Neural crest cell (in vitro differentiated cells): ENCODE measurements at places on chromosomes 16 and 17. TPM values are rescaled to one million over a fixed set of nuclear protein-coding genes. Genes with fewer than 3 reads are reported as not detected.
A peak's percentile ranks its signal among the peaks of the same experiment; 100 is the strongest.

WFDC1 gene
- 0.14 and 0.30 TPM in 2 replicates for total RNA-seq

AATK gene
- 6.0 and 6.7 TPM in 2 replicates for total RNA-seq

CRYM gene
- 1.2 and 2.2 TPM in 2 replicates for total RNA-seq

SP2 gene
- 22.4 and 23.2 TPM in 2 replicates for total RNA-seq

GJD3 gene
- total RNA-seq = 0.34 TPM in 1 of 2 replicates, not detected in the other

GDPD3 gene
- 6.7 and 7.7 TPM in 2 replicates for total RNA-seq

CHST6 gene
- 22.4 and 23.1 TPM in 2 replicates for total RNA-seq

- no peak for DNase-seq
Observed at GRCh38 chr17:32943647-32944191, 15.8 kb downstream of the TMEM98 start.

DNA sequence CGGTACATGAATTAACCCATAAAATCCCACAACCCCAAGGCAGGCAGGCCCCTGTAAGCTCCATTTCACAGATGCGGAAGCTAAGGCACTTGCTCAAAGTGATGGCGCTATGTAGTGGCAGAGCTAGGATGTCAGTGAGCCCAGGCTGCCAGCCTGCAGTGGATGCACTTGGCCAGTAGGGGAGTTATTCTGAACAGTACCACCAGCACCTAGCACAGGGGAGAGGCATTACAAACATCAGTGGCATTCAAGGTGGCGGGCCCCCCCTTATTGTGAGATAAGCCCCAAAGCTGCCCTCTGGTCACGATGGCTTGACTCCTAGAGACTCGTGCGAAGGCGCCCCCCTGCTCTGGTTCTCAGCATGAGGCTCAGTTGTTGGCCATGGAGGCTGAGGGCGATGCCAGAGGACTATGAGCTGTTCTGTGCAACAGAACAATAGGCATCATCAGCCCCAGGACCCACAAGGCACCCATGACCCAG is 33.8 kb downstream of the GTF3C1 start:
- peak; percentile 29 for DNase-seq

DNA sequence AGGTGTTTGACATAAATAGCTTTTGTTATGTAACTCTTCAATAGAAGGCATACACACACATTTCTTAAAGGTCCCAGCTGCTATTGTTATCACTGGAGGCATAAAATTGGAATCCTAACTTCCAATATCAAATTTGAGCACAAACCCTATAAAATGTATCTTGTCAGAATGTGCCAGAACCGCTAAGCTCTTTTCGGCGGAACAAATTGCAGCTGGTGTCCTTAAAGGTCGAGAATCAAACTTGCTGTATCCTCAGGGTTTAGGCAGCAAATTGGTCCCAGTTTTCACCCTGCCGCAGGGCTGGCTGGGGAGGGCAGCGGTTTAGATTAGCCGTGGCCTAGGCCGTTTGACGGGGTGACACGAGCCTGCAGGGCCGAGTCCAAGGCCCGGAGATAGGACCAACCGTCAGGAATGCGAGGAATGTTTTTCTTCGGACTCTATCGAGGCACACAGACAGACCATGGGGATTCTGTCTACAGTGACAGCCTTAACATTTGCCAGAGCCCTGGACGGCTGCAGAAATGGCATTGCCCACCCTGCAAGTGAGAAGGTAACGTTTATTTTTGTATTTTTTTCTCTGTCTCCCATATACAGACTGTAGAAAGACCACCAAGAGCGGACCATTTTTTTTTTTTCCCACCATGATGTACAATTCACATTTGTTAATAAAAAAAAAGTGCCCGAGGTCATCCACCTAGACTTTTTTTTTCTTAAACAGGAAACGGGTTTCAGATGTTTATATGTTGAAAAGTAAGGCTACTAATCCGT is 297.1 kb downstream of the IRF8 start:
- peak; percentile 12 for DNase-seq

DNA sequence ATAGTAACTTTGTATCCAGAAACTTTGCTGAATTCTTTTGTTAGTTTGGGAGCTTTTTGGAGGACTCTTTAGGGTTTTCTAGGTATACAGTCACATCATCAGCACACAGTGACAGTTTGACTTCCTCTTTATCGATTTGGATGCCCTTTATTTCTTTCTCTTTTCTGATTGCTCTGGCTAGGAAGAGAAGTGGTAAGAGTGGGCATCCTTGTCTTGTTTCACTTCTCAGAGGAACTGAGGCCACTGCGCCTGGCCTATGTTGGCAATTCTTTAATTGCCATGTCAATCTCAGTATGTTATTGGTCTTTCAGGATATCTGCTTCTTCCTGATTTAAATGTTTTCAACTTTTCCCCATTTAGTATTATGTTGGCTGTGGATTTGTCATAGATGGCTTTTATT is 24.6 kb downstream of the ATF7IP2 start:
- no peak for DNase-seq

DNA sequence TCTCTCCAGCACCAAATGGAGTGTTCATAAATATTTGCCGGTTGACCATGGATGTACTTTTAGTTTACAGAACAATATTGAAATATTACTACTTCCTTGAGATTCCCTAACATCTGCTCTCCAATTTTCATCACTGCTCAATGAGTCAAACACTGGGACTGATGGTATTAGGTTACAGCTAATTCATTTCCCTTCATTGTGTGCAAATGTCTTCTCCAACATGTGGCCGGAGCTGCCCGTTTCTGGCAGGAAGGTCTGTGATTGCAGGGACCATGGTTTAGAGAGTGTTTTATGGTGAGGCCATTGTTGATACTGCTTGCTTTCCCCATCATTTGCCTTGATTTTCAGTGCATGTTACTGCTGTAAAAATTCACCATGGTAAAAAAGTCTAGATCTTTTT is 209.3 kb downstream of the HS3ST3B1 start:
- no peak for DNase-seq

- DNase-seq = no peak
Observed at GRCh38 chr16:77882358-77882757, 94.0 kb downstream of the VAT1L start.

GRCh38 chr16:11582157-11582814 is 4.4 kb downstream of the LITAF start:
- no peak for DNase-seq

DNA sequence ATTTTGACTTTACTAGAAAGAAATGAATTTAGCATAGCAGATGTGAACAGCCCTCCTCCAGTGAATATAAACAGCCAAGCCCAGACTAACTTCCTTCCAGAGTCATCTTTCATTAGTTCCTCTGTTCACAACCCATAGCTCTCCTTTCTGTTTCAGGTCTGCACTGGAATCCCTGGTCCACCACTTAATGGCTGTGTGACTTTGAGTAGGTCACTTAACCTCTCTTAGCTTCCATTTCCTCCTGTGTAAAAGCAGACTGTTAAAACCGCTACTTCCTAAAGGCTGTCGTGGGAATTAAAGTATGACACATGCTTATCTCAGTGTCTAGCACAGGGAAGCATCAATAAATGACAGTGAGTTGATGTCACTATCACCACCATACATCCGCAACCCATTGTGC is 7.5 kb downstream of the SLC6A4 start:
- DNase-seq = no peak

GRCh38 chr16:68069511-68070248 is 15.5 kb upstream of the NFATC3 start:
- DNase-seq = no peak

DNA sequence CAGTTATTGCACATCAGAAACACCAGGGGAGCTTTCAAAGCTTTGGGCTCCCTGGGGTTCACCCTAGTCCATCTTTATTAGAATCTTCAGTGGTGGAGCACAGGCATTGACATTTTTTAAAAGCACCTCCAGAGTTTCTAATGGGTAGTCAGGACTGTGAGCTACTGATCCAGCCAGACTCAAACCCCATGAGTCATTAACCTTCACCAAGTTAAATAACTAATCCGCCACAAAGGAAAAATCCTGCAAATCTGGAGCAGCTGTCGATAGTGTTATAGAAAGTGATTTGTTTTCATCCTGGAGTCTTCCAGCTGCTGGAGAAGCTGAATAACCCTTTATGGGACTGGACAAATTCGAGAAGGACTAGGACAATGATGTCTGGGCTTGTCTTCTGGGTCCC is 93.2 kb upstream of the PIRT start:
- no peak for DNase-seq

GRCh38 chr16:56328276-56329022 is 96.9 kb downstream of the AMFR start:
- no peak for DNase-seq

DNA sequence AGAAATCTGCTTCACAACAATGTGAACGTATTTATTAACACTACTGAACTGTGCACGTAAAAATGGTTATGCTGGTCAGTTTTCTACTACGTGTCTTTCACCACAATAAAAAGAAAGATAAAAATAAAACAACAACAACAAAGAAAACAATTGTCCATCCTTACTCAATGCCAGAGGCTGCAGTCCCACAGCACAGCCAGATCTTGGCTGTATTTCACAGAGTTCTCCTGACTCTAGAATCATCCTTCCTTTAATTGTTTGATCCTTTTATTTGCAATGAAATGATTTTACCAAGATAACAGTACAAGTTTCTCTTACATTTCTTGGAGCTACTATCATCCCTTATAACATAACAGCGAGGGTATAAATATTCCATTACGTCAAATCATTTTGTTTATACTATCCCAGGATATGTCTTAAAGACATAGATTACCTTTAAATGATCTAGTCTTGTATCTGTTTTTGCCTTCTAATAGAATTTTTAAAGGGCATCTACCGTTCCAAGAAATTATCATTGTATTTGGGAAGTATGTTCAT is 103.3 kb downstream of the SLC39A11 start:
- no peak for DNase-seq

- no peak for DNase-seq
Observed at GRCh38 chr17:27299384-27300049, 5.6 kb downstream of the WSB1 start.

DNA sequence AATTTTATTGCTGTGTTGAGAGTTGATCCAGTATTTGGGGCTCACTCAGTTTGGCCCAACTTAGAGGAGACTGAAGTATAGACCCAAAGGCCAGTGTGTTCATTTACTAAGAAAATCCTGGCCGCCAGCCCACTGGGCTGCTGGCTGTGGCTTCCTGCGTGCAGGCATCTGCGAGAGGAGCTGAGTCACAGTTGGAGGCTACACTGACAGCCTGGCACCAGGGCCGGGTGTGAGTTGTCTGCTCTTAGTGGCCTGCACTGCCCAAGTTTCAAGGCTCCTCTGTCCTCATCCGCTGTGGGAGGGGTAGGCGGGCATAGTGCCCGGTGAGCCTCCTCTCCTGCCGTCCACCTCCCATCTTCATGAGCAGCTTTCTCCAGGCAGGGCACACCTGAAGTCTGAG is 54.2 kb downstream of the PLD6 start:
- DNase-seq = no peak

DNA sequence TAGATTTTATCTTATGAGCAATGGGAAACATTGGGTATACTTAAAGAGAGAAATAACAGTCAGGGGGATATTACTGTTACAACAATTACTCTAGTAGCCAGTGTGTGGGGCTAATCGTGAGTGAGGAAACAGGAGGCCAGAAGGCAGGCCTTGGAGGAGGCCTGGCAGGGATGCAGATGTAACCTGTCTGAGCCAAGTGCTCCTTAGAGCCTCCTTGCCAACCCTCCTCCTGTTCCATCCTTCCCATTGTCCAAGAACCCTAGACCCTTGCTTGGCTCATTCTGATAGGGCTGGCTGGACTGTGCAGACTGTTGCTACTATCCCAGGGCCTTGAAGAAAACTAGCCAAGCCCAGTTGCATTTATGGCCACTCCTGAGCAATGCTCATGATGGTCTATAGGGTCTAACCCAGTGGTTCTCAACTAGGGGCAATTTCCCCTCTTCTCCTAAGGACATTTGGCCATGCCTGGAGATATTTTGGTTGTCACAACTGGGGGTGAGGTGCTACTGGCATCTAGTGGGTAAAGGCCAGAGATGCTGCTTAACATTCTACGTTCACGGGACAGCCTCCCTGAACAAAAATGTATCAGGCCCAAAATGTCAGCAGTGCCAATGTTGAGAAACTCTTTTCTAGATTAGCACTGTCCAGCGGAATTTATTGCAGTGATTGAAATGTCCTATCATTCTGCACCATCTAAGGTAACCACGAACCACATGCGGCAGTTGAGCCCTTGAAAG is 24.4 kb upstream of the WSCD1 start:
- DNase-seq = no peak

DNA sequence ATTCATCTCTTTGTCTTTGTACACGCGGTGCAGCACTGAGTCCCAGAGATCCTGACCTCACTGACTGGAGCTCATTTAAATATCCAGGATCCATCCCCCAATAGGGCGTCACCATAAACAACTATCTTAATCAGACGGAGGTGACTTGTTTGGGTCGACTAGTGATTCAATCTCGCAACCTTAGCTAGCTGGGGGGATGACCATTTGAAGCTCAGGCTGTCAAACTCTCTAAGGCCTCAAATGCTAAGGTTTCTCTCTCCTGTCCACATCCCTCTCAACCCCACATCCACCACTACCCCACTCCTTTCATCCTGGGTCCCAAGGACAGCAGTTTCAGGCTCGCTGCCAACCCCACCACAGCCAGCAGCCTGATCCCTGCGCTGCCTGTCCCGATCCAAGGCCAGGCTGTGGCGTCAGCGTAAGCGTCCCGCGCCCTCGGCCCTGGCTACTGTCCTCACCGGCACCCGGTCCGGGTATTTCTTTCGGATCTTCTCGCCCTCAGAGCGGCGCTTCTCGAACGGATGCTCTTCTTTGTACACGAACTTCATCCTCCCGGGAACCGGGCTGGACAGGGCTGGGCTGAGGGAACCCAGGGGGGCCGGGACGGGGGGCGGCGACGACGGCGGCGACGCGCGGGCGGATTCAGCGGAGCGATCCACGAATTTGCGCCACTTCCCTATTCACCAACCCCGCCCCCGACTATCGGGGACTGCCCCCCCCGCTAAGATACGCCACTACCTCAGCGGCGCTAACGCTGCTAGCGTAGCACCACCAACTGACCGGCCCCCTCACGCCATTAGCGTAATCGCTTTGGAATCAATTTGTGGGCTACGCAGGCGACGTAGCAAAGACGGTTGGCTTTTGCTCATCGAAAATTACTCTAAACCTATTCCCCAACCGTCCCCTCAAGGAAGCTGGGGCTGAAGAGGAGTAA is at the start of gene GABARAP:
TSS of gene GABARAP (minus strand) at position 667 of the 934 bp plus-strand sequence. CDS start at position 548, 119 bp downstream.
- DNase-seq = peak; percentile 98

GRCh38 chr17:4539025-4539424 is 16.2 kb downstream of the MYBBP1A start:
- no peak for DNase-seq
